Activated CD4-positive, CD25-positive, alpha-beta regulatory T cell treated with anti-CD3 and anti-CD28 coated beads, Interleukin-2, amount 50 U/mL, for 16 hours (primary cell): ENCODE measurements at places on chromosomes 11 and 22.

GRCh38 chr22:38843201-38843656 lies 599 bp downstream of the NPTXR start:
- no peak for DNase-seq

DNA sequence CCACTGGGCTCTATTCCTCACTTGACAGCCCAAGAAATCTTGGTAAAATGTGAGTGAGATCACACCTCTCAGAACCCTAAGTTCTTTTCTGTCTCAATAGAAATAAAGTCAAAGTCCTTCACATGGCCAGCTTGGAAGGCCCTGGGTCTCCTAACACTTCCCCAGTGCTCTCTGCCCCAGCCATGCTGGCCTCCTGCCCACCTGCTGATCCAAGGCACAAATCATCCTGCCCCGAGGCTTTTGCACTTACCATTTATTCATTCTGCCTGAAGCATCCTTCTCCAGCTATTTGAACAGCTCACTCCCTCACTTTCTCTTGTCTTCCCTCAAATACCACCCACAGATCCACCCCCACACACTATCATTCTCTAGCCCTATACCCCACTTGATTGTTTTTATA lies 26.4 kb downstream of the ISX start:
- DNase-seq = no peak

- no peak for DNase-seq
Measured at GRCh38 chr11:119472186-119472855, 49.3 kb upstream of the THY1 start.

GRCh38 chr11:18798799-18799469 lies 7.3 kb upstream of the PTPN5 start:
- DNase-seq = no peak

DNA sequence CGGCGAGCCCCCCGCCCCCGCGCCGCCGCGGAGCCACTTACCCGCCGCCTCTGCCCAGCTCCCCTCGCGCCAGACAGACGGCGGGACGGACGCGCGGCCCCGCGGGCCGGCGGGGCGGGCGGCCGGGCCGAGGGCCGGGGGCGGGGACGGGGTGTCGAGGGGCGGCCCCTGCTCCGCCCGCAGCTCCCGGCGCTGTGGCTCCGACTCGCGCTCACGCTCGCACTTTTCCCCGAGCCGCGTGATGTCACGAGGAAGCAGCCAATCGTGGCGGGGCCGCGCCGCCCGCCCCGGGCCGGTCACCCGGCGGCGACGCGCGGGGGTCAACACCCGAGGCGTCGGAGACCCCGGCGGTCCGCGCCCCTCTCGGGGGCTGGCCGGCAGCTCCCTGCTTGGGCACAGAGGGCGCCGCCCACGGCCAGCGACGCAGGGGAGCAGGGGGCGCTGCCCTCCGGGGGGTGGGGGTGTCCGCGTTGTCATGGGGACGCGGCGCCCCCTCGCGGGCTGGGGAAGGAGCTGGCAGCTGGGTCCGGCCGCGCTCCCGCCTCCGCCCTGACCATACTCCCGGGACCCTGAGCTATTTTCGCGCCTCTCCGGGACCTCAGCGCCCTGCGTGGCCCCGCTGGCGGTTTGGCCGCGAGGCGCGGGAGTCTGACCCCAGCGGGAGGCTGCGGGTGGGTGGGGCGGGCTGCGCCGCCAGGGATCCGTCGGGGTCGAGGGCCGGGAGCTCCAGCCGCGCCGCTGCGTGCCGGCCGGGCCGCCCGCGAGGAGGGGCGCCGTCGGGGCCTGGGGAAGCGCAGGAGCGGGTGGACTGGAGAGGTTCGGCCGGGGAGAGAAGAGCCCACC lies at the start of gene CHRM4:
Gene CHRM4 (minus strand): TSS at position 199 of the 843 bp plus-strand sequence. CDS start 5,219 bp downstream, outside the sequence.
- no peak for DNase-seq

GRCh38 chr22:26953012-26953883 lies 295.9 kb downstream of the MIAT start:
- no peak for DNase-seq

- DNase-seq = no peak
Measured at GRCh38 chr11:93000511-93001476, 31.3 kb downstream of the MTNR1B start.

DNA sequence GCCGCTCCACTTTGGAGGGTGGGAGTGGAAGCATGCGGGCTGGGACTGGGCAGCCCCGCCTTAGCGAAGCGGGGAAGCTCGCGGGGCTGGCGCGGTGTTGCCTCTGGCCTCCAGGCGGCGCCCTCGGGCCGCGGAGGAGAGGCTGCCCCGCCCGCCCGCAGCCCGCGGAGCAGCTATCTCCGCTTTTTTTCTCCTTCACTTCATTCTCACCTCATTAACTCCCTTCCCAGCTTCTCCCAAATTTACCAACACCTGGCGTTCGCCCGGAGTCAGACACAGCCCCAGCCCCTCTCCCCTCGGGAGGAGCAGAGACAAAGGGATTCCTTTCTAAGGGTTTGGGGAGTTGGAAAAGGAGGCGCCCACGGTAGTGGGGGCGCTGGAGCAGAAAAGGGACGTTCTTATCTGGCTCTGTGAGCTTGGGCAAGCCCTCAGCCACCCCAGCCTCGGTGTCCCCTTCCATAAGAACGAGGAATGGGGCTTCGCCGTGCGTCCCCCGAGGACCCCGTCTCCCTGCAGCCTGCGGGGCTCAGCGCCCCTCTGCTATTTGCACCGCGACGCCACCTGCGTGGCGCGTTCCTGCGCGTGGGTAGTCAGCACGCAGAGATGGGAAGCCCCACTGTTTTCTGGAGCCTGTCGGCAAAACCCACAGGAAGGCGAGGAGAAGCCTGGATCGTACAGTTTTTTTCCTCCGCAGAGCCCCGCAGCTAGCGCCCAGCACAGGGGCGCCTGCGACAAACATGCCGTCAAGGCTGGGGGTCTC lies 1.5 kb upstream of the WNT11 start:
- peak; percentile 53 for DNase-seq

DNA sequence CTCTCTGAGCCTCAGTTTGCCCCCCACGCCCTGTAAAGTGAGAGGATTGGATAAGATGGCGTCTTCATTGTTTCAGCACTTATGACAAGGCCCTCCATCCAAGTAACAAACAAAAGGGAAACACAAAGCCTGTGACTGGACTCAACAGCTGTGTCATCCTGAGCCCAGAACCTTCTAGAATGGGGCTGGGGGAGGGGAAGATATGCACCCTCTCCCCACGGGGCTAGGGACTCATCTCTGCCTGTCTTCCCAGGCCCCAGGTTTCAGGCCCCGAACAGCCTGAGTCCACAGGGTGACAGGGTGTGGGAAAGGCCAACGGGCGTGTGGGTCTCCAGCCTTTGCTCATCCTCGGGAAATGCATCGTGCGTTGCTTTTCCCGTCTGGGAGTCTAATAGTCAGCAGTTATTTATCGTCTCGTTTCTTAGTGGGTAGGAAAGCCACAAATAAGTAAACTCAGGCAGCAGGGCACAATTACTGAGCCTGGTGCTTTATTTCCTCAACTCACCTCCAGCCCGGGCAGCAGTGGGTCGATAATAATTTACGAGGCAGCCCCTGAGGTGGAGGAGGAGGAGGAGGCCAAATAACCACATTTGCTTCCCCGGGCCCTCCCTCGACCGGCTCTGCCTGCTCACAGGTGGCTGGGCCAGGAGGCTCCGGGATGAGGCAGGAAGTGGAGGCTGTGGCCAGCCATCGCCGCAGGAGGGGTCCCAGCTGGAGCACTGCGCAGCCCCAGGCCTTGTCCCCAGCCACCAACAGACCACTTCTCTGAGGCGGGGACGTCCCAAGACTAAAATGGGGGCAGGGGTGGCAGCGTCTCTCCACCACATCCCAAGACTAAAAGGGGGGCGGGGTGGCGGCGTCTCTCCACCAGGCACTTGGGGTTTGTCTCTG lies 54.4 kb downstream of the FLRT1 start:
- DNase-seq = no peak

DNA sequence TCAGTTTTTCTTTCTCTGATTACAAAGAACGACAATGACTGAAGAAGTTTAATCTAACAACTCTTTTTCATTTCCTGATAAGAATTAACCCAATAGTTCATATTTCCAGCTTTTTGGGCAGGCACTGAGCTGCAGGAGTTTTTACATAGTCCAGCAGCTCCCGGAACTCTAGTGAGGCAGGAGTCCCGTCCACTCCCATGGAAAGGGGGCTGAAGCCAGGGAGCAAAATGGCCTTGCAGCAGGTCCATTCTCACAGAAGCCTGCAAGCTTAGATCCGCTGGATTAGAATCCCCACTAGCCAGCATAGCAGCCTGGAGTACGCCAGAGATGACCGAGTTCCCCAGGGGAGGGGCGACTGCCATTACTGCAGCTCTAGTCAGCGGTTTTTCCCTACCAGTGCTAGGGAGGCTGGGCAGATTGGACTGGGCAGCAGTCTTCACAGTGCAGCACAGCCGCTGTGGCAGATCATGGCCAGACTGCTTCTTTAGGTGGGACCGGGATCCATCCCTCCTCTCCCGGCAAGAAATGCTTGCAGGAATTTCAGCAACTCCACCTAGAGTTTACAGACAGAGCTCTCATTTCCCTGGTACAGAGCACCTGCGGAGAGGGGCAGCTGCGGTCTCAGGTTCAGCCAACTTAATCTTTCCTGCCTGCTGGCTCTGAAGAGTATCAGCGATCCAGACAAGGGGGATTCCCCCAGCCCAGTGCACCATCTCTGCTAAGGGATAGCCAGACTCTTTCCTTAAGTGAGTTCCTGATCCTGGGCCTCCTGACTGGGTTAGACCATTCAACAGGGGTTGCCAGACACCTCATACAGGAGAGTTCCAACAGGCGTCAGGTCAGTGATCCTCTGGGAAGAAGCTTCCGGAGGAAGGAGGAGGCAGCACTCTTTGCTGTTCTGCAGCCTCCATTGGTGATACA lies 742 bp upstream of the CASP4 start:
- DNase-seq = no peak

DNA sequence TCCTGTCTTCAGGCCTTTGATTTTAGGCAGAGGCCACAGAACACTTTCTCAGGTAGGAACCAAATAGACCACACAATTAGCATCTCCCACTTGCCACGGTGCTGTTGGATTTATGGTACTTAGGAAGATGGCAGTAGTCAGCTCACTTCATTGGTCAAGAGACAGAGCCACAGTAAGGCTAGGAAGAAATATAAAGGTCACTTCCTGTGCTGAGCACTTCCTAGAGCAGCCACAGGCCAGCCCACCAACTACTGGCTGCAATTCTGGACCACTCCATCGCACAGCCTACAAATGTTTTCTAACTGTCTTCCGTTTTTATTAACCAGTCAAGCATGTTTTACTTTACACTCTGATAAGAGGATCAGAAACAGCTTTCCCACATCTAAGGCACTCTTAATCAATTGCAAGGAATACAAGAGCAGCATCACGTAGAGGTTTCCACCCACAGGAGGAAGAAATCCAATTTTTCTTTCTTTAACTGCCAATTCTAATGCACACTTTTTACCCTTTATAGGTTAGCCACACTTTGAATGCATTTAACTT lies 54.7 kb downstream of the ABTB2 start:
- DNase-seq = no peak

DNA sequence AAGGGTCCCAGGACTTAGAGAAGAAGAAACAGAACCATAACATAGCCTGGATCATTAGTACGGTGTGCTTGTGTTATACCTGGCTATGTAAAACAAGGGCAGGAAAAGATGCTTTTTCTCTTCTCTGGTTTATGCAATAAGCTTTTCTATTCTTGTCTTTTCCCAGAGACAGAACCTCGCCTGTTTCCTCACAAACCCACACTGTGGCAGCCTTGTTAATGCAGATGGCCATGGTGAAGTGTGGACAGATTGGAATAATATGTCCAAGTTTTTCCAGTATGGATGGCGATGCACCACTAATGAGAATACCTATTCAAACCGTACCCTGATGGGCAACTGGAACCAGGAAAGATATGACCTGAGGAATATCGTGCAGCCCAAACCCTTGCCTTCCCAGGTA lies 2.9 kb downstream of the CFAP68 start:
- no peak for DNase-seq

GRCh38 chr22:47928631-47929030 lies 1166.2 kb downstream of the TBC1D22A start:
- no peak for DNase-seq

DNA sequence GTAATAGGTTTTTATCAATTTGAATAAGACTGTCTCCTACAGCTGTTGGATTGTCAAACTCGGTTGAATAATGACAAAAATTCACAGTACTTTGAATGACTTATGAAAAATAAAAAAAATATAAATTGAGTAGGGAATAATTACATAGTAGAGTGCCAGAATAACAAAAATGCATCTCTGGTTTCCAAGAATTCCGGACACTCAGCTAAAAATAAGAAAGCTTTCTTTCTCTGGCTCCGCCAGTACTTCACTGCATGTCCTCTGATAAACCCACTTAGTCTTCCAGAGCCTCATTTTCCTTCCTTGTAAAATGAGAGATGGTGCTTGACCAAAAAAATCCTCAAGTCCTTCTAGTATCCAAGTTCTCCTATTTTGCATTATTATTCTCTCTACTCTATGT lies 374.6 kb upstream of the LUZP2 start:
- DNase-seq = no peak

- no peak for DNase-seq
Measured at GRCh38 chr11:14315130-14315529, 43.9 kb downstream of the RRAS2 start.

GRCh38 chr11:78205691-78206090 lies 17.0 kb downstream of the USP35 start:
- no peak for DNase-seq

GRCh38 chr22:22128440-22128839 lies 116.1 kb upstream of the VPREB1 start:
- no peak for DNase-seq

DNA sequence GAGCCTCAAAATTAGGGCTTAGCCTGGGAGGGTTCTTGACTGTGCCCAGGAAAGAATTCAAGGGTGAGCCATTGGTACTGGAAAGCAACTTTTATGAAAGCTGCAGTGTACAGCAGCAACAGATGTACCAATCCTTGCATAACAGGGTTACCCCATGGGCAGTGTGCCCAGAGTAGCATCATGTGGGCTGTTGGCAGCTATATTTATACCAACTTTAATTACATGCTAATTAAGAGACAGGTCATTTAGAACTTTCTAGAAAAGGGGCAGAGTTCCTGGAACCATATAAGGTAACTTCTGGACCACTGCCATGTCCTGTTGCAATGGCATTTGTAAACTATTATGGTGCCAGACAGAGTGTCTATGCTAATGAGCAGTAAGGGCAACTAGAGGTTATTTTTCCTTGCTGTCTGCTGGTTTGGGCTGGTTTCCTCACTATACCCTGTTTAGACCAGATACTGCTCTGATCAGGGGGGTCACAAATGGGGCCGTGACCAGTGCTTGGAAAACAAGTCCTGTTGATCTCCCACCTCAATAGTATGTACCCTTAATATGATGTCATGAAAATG lies 1120.5 kb upstream of the RAG2 start:
- no peak for DNase-seq

GRCh38 chr22:20403779-20404140 lies 9.8 kb downstream of the ZNF74 start:
- no peak for DNase-seq

GRCh38 chr11:72969894-72970335 lies 155.7 kb downstream of the ATG16L2 start:
- DNase-seq = no peak

GRCh38 chr11:85377901-85378300 lies 249.2 kb downstream of the DLG2 start:
- DNase-seq = no peak

- no peak for DNase-seq
Measured at GRCh38 chr11:72352859-72353551, 81.3 kb downstream of the CLPB start.

- DNase-seq = no peak
Measured at GRCh38 chr11:16984229-16984628, 30.0 kb downstream of the PLEKHA7 start.

- DNase-seq = no peak
Measured at GRCh38 chr11:121661880-121662486, 209.2 kb upstream of the SORL1-AS1 start.

GRCh38 chr22:46180370-46181137 lies 30.2 kb downstream of the PPARA start:
- no peak for DNase-seq

GRCh38 chr11:120893440-120894201 lies 130.3 kb upstream of the TBCEL start:
- no peak for DNase-seq
